ENCODE measurements at places on chromosomes 5 and 9. TPM values are rescaled to one million over a fixed set of nuclear protein-coding genes. Genes with fewer than 3 reads are reported as not detected.

The HMMR gene
- total RNA-seq: 112 TPM

The SLC4A9 gene
- 2.6 TPM for total RNA-seq

The FOXD4L3 gene
- 0.42 TPM for total RNA-seq

The CHSY3 gene
- not detected for total RNA-seq

The NUDT12 gene
- total RNA-seq: not detected

DNA sequence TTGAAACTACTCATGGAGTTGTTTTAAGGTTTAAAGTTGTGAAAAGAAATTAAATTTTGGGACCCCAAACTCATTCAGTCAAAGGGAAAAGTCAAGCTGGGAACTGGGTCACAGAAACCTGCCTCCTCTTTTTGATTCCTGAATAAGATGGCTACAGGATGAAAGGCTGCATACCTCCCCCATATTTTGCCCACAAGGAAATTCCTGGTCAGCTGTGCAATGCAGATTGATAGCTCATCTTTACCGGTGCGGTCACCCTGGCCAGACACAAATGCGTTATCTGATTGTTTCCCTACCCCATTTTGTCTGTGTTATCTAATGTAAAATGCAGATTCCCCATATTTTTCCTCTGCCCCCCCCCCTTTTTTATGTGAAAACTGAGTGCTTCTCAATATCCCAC lies 1.3 kb downstream of the HAVCR2 start:
- no peak for DNase-seq

DNA sequence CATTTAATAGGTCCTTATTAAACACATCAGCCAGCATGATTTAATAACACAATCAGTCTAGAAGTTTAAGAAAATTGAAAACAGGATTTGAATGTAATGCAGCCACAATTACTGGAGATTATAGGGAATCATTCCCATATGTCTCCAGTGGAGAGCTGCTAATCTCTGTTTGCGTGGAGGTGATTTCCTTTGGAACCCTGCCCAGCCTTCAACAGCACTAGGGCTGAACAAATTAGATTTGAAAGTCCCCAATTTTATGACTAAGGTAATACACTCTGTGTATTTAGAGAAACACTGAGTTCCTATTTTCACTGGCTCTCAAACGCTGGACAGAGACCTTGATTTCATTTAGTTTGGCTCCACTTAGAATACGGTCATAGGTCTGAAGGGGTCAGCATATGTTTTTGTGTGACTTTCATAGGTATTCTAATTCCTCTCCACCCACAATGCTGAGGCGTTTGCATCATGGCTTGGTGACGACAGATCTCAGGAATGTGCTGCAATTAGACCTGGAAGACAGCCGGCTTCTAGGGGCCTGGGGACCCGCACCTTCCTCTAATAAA lies 508.3 kb downstream of the EBF1 start:
- no peak for DNase-seq

- DNase-seq: no peak
Measured at GRCh38 chr5:116769470-116769869, 194.8 kb upstream of the SEMA6A start.

GRCh38 chr5:142839711-142840346 lies 69.7 kb downstream of the ARHGAP26 start:
- DNase-seq: no peak

- DNase-seq: no peak
Measured at GRCh38 chr5:156641686-156642085, 208.4 kb upstream of the PPP1R2B start.

DNA sequence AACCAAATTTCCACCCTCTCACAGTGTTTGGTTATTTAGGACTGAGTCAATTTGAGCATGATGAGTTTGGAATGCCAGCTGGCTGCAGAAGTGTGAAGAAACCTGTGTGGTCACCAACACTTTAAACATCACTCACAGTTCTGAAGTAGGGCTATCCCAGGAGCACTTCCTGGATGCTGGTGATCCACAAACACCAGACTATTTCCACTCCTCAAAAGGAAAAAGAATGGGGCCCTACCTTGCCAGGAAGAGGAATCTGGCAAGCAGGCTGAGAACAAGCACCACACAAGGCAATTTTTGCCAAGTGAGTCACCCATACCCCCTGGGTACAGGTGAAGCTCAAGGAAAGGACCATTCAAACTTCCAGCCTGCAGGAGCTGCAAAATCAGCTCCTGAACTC lies 294.2 kb upstream of the PTGER4 start:
- no peak for DNase-seq

DNA sequence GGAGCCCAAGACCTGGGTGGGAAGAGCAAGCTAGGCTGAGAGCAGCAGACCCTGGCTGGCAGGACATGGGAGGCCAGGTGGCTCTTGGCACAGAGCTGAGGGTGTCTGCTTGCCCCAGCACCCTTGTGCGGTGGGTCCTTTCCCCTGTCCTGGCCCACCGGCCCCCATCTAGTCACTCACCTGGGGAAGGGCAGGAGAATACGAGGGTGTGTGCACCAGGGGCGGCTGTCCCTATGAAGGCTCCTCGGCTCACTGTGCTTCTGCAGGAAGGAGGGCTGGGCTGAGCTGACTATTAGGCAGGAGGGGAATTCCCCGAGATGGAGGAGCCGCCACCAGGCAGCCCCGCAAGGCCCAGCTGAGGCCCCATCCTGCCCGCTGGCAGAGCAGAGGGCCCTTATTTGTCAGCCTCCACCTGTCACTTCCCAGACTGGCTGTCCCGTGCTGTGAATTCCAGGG lies 6.1 kb upstream of the TNIP1 start:
- peak; percentile 51 for DNase-seq

GRCh38 chr5:98772415-98773213 lies 849 bp upstream of the RGMB start:
- DNase-seq: no peak

- no peak for DNase-seq
Measured at GRCh38 chr5:134252671-134253070, 26.8 kb upstream of the PPP2CA start.

DNA sequence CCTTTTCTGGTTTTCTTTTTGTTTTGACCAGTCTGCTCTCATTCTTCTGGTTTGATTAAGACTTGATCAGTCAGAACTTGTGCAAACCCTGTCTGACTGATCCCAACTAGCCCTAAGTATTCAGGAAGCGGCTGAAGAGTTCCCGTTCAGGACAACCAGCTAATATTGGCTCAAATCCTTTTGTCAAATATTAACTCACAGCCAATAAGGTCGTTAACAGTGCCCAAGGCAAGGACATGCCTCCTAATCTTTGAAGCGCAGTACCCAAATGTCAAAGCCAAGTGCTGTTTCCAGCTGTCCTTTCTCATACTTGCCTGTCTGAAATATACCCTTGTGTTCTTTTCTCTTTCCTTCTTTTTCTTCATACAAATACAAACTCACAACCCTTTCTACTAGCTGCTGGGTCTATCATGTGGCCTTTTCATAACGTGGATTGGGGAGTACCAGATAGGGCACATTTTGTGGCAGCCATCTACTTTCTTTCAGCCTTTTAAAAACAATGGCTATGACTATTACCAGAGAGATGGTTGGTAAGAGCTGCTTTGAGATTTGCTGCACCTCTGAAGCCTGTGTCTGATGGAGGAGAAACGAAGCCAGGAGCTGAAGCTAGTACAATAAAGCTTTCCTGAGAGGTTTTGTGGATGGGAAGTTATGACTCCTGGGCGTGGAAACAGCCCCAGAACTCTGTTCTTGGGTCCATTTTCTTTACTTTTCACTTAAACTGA lies 266.4 kb upstream of the ZNF608 start:
- DNase-seq: no peak

DNA sequence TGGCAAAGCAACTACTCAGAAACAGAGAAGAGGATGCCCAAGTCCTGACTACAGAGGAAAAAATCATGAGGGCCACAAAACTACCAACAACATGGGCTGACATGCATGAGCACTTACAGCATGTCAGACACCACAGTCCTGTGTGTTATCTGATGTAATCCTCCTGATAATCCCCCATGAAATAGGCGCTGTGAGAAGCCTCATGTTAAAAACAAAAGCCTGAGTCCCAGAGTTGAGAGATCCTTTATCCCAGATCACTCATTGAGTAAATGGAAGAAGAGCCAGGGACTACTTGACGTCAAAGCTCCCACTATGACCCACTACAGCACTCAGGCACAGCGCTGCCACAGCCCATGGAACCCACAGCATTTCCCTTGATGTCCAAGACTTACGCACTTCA lies 7.2 kb upstream of the SPOCK1 start:
- DNase-seq: no peak
